T-helper 1 cell (primary cell): ENCODE measurements at places on chromosomes 3 and 15.

- DNase-seq: no peak
Measured at GRCh38 chr3:73107676-73108187, 46.3 kb downstream of the EBLN2 start.

GRCh38 chr3:63762934-63763550 lies 56.1 kb upstream of the C3orf49 start:
- no peak for DNase-seq

GRCh38 chr15:39151545-39151944 lies 429.3 kb upstream of the THBS1 start:
- no peak for DNase-seq

- no peak for DNase-seq
Measured at GRCh38 chr3:42179110-42179725, 86.8 kb downstream of the CCK start.

DNA sequence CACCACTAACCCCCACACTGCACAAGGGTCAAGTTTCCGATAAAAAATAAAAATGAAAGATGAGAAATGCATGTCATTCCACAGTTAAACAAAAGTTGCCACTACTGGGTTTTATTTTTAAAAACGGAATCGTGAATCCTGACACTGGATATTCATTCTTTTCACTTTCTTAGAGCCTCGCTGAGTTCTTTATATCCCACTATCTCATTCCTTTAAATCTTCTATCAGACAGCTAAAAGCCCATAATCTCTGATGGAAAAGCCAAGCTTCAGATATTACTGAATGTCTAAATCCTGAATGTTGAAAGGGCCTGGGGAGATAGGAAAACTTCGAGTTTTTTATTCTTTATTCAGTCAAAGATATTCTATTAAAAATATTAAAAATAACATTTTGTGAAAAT lies 11.7 kb downstream of the RIOX2 start:
- DNase-seq: no peak

- no peak for DNase-seq
Measured at GRCh38 chr3:134364061-134364935, 9.9 kb downstream of the AMOTL2 start.

- DNase-seq: no peak
Measured at GRCh38 chr3:110871869-110872268, 199.7 kb upstream of the NECTIN3 start.
